PC-3 (cell line): ENCODE measurements at places on chromosomes 11 and 22.

GRCh38 chr11:84261707-84262106 is 975.5 kb upstream of the CCDC90B start:
- H3K4me1 ChIP-seq: no peaks in the 10 kb centered on the region
- H3K27ac ChIP-seq: no peak overlapping the region
- DNase-seq: no peak
- H3K27me3 ChIP-seq: no peaks in the 10 kb centered on the region
- H3K36me3 ChIP-seq: no peaks in the 10 kb centered on the region

- H3K36me3 ChIP-seq: no peaks in the 10 kb centered on the region
- no peaks in the 10 kb centered on the region for H3K4me1 ChIP-seq
- H3K27me3 ChIP-seq: no peaks in the 10 kb centered on the region
Measured at GRCh38 chr11:73747762-73748161, 13.1 kb downstream of the RAB6A start.

DNA sequence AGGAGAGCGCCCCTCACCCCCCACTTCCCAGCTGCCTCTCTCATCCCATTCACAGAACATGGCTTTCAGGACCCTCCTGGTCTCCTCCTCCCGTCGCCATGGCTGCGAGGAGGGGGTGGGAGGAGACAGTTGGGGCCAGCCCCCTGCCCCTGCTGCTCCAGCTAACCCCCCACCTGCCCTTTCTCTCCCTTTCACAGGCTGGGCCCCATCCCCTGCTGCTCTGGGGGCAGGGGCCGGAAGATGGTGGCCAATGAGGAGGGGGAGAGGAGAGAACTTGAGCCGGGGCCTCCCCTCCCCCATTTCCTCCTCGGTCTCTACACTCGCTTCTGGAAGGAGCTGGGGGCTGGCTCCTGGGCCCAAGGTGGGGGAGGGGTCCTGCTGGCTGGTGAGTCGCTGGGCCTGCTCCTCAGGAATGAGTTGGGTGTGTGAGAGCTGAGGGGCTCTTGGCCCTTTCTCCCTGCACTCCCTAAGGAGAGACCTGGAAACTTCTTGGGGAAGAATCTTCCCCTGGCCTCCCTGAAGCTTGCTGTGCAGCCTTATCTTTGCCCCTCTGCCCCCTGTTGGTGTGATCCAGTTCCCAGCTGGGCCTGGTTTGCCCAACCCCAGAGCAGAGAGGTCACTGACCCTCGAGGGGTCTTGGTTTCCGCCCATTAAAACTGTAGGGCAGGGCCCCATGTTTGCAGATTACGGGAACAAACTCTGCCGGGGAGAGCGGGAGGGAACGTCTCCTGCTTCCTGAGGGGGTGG is 10.2 kb downstream of the YPEL4 start:
- H3K4me3 ChIP-seq: peak overlapping the region; percentile 91
- peaks cover 14% of the 10 kb centered on the region for H3K4me1 ChIP-seq
- no peak overlapping the region for H3K27ac ChIP-seq
- DNase-seq: peak; percentile 51
- H3K27me3 ChIP-seq: 0 out of 2 replicates have a peak, but pooled peaks cover 2% of the 10 kb centered on the region

DNA sequence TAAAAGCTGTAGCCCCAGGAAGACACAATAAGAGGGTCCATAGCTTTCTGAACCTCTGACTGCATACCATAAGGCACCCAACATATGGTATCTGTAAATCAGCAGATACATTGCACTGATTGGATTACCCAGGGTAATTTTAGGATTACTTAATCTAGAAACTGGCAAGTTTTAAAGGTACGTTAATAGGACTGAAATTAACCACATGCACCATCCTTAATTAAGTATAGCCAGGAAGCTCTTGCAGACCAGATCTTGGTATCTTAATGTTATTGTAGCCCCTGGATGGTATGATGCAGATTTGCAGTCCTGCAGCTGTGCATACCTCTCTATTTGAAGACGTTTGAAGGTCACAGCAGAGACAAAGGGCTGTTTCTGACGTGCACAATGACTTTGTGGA is 72.8 kb downstream of the ARHGAP42 start:
- H3K27ac ChIP-seq: no peak overlapping the region
- no peaks in the 10 kb centered on the region for H3K36me3 ChIP-seq
- H3K27me3 ChIP-seq: no peaks in the 10 kb centered on the region
- no peak overlapping the region for H3K4me3 ChIP-seq
- DNase-seq: no peak

- no peaks in the 10 kb centered on the region for H3K27me3 ChIP-seq
- no peak overlapping the region for H3K4me3 ChIP-seq
- peaks cover 19% of the 10 kb centered on the region for H3K36me3 ChIP-seq
- H3K27ac ChIP-seq: no peak overlapping the region
- no peak for DNase-seq
Measured at GRCh38 chr11:66072518-66072917, 2.4 kb downstream of the PACS1 start.

DNA sequence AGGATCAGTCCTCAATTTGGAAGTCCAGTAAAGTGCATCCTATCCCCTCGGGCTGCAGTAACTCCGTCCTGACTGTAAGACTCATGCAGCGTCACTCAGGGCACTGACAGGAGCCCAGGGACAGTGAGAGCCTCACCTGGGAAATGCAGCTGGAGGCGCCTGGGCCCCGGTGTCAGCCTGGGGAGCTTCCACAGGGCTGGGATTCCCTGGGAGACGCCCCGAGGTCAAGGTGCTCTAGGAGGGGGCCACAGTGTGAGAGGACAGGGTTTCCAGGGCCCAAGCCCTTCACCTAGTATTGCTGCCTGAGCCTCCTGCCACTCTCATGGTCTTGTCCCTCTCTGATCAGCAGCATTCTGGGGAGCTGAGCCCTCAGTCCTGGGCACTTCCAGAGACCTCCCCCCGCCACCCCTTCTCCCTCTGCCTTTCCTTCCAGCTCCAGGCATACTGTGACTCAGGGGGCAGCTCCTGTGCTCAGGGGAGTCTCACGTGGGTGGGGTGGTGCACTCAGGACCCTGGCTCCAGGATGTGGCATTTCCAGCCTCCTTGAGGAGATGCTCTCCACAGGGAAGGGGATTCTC is 99.1 kb upstream of the IGLL5 start:
- no peaks in the 10 kb centered on the region for H3K36me3 ChIP-seq
- peaks cover 27% of the 10 kb centered on the region for H3K27me3 ChIP-seq
- no peak for DNase-seq
- no peaks in the 10 kb centered on the region for H3K4me1 ChIP-seq
- H3K4me3 ChIP-seq: no peak overlapping the region

GRCh38 chr22:19051381-19052072 is 70.7 kb downstream of the DGCR2 start:
- peaks cover 17% of the 10 kb centered on the region; the same call in 1 of the 2 replicates for H3K36me3 ChIP-seq
- DNase-seq: no peak

DNA sequence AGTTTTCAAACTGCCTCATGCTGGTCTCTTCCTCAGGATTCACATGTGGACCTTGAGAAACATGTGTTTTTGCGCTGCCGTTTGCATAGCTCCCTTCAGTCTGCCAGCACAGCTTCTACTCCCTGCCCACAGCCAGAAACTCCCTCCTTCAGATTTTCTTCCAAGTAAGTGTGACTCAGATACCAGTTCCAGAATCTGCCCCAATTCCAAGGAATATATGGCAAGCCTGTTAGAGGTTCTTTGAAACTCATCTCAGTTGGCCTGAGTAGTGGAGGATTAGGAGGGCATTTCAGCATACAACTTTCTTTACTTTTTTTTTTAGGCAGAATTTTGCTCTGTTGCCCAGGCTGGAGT is 67.1 kb downstream of the SNX19 start:
- peak; percentile 83 for DNase-seq
- peaks cover 53% of the 10 kb centered on the region for H3K4me1 ChIP-seq
- H3K4me3 ChIP-seq: no peak overlapping the region
- H3K27ac ChIP-seq: peak overlapping the region; percentile 97

DNA sequence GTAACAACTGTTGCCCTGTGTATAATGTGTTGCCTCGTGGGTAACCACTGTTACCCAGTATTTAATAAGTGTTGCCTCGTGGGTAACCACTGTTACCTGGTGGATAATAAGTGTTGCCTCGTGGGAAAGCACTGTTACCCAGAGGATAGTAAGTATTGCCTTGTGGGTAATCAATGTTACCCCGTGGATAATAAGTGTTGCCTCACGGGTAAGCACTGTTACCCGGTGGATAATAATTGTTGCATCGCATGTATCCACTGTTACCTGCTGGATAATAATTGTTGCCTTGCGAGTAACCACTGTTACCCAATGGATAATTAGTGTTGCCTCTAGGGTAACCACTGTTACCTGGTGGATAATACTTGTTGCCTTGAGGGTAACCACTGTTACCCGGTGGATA is 17.1 kb upstream of the NXPE4 start:
- DNase-seq: no peak
- H3K27me3 ChIP-seq: no peaks in the 10 kb centered on the region
- H3K27ac ChIP-seq: no peak overlapping the region
- no peaks in the 10 kb centered on the region for H3K36me3 ChIP-seq
- H3K4me3 ChIP-seq: no peak overlapping the region

DNA sequence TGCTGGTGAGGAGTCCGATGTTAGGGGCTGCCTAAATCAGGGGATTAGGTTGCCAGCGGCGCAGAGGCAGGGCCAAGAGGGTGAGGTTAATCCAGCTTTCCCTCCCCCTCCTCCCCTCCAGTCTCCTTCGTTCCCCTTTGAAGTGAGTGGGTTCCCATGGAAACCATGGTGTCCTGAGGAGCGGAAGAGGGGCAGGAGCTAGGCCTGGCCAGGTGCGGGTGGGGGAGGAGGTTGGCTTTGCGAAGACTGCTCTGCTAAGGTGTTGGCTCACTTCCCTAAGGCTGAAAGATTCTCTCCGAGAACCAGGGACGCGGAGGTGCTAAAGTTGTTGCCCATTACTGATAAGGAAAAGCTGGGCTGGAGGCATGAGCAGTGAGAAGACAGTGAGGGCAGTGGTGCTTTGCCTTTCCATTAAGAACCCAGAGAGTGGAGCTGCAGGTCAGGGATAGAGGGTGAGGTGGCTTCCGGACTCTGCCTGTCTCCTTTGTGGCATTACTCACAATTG is 124.6 kb downstream of the FEZ1 start:
- no peaks in the 10 kb centered on the region for H3K36me3 ChIP-seq
- no peak for DNase-seq
- no peak overlapping the region for H3K27ac ChIP-seq
- no peaks in the 10 kb centered on the region for H3K4me1 ChIP-seq
- peaks cover 77% of the 10 kb centered on the region for H3K27me3 ChIP-seq

- H3K27me3 ChIP-seq: no peaks in the 10 kb centered on the region
- H3K36me3 ChIP-seq: no peaks in the 10 kb centered on the region
- peaks cover 34% of the 10 kb centered on the region for H3K4me1 ChIP-seq
- H3K27ac ChIP-seq: no peak overlapping the region
- DNase-seq: no peak
- H3K4me3 ChIP-seq: peak overlapping the region; percentile 73
Measured at GRCh38 chr22:30607300-30607930, 441 bp downstream of the TCN2 start.

DNA sequence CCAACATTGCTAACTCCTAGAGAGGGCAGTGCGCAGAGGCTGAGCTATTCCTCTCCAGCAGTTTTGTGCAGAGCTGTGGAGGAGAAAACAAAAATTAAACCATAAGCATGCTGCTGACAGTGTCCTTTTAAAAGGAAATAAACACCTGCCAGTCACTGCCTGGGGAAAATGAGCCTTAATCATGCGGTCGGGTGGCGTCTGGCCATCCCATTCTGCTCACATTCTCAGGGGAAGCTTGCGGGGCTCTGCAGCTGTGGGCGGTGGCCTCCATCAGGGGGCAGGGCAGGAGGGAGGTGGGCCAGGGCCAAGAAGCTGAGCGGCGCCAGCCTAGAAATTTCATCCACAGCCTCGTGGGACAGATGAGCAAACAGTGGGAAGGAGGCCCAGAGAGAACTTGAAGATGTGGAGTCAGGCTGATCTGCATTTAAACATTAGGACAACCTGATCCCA is 71.0 kb upstream of the TP53I11 start:
- no peak overlapping the region for H3K27ac ChIP-seq
- no peak for DNase-seq
- H3K4me3 ChIP-seq: no peak overlapping the region
- no peaks in the 10 kb centered on the region for H3K27me3 ChIP-seq
- H3K4me1 ChIP-seq: no peaks in the 10 kb centered on the region
- H3K36me3 ChIP-seq: no peaks in the 10 kb centered on the region

DNA sequence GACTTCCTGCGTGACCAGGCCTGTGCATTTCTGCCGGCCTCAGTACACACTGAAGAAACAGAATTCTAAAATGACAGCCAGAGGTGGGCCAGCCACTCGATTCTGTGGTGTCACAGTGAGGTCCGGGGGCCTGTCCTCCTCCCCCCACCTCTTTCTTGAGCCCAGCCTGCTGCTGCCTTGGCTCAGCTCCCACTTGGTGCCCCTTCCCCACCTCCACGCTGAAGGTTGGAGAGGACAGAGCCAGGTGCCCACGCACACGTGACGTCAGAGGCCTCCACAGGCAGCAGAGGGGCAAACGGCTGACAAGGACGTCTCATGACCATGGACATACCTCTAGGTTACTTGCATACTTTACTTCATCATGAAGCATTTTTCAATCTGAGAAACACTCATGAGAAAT is 78.0 kb upstream of the SHANK2 start:
- H3K27ac ChIP-seq: no peak overlapping the region
- H3K27me3 ChIP-seq: no peaks in the 10 kb centered on the region
- no peak for DNase-seq
- H3K36me3 ChIP-seq: no peaks in the 10 kb centered on the region
- no peak overlapping the region for H3K4me3 ChIP-seq

GRCh38 chr11:43119275-43119970 is 192.4 kb upstream of the API5 start:
- no peaks in the 10 kb centered on the region for H3K36me3 ChIP-seq
- no peaks in the 10 kb centered on the region for H3K4me1 ChIP-seq
- no peaks in the 10 kb centered on the region for H3K27me3 ChIP-seq
- H3K27ac ChIP-seq: no peak overlapping the region

GRCh38 chr11:19301361-19301760 is 60.6 kb upstream of the E2F8 start:
- DNase-seq: peak; percentile 33
- H3K27me3 ChIP-seq: no peaks in the 10 kb centered on the region
- H3K4me1 ChIP-seq: peaks cover 6% of the 10 kb centered on the region; the same call in 1 of the 2 replicates
- no peak overlapping the region for H3K27ac ChIP-seq
- H3K4me3 ChIP-seq: no peak overlapping the region
- no peaks in the 10 kb centered on the region for H3K36me3 ChIP-seq

GRCh38 chr11:27871056-27871455 is 170.8 kb upstream of the BDNF start:
- peaks cover 6% of the 10 kb centered on the region for H3K4me1 ChIP-seq
- H3K4me3 ChIP-seq: no peak overlapping the region
- H3K27me3 ChIP-seq: no peaks in the 10 kb centered on the region
- DNase-seq: no peak
- no peak overlapping the region for H3K27ac ChIP-seq

DNA sequence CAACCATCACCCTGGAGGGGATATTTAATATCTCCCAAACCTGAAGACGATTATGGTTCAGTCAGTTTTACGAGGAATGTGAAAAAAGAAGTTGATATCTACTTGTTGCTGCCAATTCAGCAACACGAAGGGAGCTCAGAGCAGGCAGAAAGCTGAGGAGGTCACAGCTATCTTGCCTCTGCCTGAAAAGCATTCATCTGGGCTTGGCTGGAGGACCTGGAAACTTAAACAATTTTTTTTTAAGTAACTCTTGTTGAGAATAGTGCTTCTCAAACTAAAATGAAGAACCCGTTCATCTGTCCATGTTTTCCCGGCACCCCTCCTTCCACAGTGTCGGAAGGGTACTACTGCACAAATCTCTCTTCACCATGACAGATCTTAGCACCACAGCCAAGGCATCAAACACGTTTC is 98.9 kb downstream of the MICAL3 start:
- DNase-seq: no peak
- no peaks in the 10 kb centered on the region for H3K36me3 ChIP-seq
- no peaks in the 10 kb centered on the region for H3K27me3 ChIP-seq
- H3K27ac ChIP-seq: 0 out of 2 replicates have a peak overlapping the region, but pooled peaks have one; percentile 9
- peaks cover 41% of the 10 kb centered on the region for H3K4me1 ChIP-seq

- no peak overlapping the region for H3K27ac ChIP-seq
- peaks cover 7% of the 10 kb centered on the region for H3K4me1 ChIP-seq
- no peak overlapping the region for H3K4me3 ChIP-seq
- no peaks in the 10 kb centered on the region; the same call in 1 of the 2 replicates for H3K36me3 ChIP-seq
Measured at GRCh38 chr11:69660001-69660500, 15.1 kb downstream of the LTO1 start.
